Stimulated activated CD4-positive, alpha-beta T cell treated with anti-CD3 and anti-CD28 coated beads, TNF-alpha, amount 100 ng/mL, for 4 hours (primary cell): ENCODE measurements at places on chromosomes 5 and 9.

GRCh38 chr5:158519433-158520021 is 580.2 kb downstream of the EBF1 start:
- no peak for DNase-seq

DNA sequence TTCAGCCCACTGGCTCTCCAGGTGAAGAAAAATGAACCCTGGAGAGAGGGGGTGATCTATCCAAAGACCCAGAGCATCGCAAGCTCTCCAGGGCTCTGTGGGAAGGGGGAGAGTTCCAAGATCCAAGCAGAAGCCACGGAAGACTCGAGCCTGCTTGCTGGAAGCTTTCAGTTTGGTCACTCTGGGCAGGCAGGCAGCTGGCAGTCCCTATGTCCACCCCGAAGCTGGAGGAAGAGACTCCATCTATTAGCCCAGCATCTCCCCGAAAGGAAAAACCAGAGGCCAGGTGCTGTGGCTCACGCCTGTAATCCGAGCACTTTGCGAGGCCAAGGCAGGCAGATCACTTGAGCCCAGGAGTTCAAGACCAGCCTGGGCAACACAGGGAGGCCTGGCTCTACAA is 10.7 kb upstream of the SPARC start:
- no peak for DNase-seq

DNA sequence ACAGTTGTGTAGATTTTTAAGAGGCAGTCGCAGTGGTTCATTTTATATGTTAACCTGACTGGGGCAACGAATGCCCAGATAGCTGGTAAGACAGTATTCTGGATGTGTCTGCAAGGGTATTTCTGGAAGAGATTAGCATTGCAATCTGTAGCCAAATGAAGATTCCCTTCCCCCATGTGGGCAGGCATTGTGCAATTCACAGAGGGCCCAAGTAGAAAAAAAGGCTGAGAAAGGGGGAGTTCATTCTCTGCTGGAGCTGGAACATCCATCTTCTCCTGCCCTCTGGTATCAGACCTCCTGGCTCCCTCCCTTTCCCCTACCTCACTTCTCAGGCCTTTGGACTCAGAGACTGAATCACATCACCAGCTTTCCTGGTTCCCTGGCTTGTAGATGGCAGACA is 70.6 kb downstream of the TENT4A start:
- DNase-seq = no peak

DNA sequence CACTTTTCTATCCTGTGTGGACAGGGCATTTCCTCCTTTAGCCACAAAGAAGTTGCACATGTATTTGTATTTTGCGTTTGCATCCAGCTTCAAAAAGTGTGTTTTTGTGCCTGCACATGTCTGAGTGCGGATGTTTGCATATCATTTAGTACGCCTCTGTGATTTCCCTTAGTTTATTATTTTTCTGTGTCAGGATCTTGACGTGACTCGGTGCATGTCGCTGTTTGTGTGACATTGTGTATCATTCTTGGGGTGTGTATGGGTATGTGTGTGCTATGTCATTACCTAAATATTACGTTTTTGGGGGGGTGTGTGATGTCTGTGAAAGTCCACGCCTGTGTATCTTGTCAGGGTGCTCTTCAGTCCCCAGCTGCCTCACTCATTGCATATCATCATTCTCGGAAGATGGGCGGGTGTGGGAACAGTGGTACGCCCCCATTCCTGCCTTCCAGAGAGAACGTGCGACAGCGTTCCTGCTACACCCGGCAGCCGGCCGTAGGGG is 416 bp upstream of the PAIP2 start:
- no peak for DNase-seq

DNA sequence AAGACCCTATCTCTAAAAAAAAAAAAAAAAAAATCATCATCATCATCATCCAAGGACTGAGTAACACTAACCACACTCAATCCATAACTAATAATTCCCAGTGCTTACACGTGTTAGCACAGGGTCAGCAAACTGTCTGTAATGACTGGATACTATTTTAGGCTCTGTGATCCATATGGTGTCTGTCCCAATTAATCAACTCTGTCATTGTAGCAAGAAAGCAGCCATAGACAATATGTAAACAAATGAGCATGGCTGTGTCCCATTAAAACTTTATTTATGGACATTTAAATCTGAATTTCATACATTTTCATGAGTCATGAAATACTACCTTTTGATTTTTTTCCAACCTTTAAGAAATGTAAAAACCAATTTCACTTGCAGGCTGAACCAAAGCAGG is 148.4 kb downstream of the SIL1 start:
- DNase-seq = no peak

- DNase-seq = no peak
Observed at GRCh38 chr9:87500491-87501270, 3.0 kb downstream of the DAPK1 start.

GRCh38 chr5:16493261-16493660 is 27.7 kb upstream of the ZNF622 start:
- no peak for DNase-seq

- no peak for DNase-seq
Observed at GRCh38 chr5:14250084-14250695, 107.0 kb downstream of the TRIO start.

GRCh38 chr5:55568654-55569512 is 34.1 kb upstream of the PLPP1 start:
- no peak for DNase-seq

DNA sequence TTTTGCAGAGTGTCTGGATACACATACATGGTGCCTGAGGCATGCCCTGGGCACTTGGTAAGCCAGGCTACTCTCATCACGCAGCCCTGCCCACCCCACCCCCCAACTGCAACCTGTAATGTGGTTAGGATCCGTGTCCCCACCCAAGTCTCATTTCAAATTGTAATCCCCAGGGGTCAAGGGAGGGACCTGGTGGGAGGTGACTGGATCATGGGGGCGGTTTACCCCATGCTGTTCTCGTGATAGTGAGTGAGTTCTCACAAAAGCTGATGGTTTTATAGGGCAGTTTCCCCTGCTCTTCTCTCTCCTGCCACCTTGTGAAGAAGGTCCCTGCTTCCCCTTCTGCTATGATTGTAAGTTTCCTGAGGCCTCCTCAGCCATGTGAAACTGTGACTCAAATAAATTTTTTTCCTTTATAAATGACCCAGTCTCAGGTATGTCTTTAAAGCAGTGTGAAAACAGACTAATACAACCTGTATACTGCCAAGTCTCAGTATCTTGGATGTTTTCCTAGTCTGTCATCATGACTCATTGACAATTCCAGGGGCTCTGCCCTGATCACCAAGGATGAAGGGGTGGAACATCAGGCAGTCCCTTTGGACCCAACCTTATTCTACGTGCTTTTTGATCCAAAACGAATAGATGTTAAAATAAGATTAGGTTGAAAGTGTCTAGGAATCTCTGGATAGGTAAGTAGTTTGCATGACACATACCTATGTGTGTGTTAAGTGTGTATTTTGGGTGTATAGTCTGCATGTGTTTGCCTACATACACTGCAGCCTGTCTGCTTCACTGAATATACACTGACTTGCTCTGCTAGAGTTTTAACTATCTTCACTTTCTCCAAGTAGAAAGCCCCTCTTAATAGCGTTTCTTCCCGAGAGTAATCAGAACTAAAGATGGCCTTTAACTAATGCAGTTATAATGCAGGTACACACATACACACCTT is 293.8 kb downstream of the SLIT3 start:
- DNase-seq = no peak

- peak; percentile 44 for DNase-seq
Observed at GRCh38 chr9:91775011-91775707, 174.9 kb downstream of the ROR2 start.

DNA sequence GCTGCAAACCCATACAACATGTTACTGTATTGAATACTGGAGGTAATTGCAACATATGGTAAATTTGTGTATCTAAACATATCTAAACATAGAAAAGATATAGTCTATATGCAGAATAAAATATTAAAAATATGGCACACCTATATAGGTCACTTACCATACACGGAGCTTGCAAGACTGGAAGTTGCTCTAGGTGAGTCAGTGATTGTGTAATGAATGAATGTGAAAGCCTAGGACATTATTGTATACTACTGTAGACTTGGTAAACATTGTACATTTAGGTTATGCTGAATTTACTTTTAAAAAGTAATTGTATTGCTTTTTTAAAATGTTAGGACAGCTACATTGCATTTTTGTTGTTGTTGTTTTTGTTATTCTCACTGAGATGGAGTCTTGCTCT is 968.8 kb downstream of the TLE1 start:
- DNase-seq = no peak

DNA sequence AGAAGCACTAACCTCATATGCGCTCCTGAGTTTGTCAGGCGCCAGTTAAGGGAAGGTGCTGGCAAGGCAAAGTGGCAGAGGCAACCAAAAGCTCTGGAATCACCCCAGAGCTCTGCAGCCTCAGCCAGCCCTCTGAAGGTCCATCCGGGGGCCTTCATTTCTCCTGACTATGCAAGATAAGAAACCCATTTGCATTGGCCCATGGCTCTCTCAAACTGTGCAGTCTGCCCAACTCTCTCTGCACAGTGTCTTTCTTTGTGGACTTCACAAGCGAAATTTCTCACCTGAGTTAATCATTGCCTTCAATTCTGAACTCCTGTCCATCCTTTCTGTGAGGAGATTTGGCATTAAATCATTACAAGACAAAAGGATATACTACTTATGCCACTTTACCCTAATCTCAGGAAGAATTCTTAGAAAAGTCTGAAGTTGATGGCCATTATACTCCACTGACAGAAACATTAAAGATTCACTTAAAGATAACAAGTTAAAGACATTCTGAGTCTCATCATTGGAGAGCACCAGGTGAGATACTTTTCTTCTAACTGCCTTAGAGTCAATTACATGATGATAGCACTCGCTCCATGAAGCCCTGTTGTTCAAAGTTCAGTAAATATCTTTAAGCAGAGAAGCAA is 235.6 kb downstream of the SPOCK1 start:
- no peak for DNase-seq

DNA sequence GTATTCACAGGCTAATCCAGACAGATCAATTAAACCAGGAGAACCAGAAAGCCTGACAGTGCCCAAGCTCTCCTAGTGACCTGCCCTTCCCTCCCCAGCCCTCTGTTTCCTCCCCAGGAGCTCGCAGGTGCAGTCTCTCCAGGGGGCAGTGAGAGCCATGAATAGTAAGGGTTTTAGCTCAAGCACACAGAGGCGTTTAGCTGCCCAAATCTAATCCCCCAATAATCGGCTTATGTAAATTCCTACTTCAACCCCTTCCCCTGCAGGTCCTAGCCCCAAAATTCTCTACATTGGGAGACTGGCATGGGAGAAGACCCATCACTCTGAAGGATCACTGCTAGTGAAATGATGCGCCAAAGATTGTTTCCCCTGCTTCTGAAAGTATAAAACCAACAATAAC is 10.5 kb upstream of the TAL2 start:
- no peak for DNase-seq
